Naive thymus-derived CD8-positive, alpha-beta T cell (primary cell): ENCODE measurements at places on chromosomes 4 and X. TPM values are rescaled to one million over a fixed set of nuclear protein-coding genes. Genes with fewer than 3 reads are reported as not detected.

The SPON2 gene
- total RNA-seq, result 16.5 TPM

The FOXO4 gene
- 33.7 TPM for total RNA-seq

The SLC38A5 gene
- total RNA-seq, result 18.2 TPM

The KLF3 gene
- total RNA-seq, result 125 TPM

The ZMYM3 gene
- 35.3 TPM for total RNA-seq

The AMOT gene
- total RNA-seq, result 2.7 TPM

The DAPP1 gene
- total RNA-seq, result 11.2 TPM

The SASH3 gene
- total RNA-seq, result 154 TPM
